CD8-positive, alpha-beta T cell (primary cell): ENCODE measurements at places on chromosomes 6 and 20. TPM values are rescaled to one million over a fixed set of nuclear protein-coding genes. Genes with fewer than 3 reads are reported as not detected.

SLC17A4 gene
- not detected for total RNA-seq

ID4 gene
- not detected for total RNA-seq

STAU1 gene
- total RNA-seq, result 74.6 TPM

FOXS1 gene
- not detected for total RNA-seq

MAP7 gene
- 0.24 TPM for total RNA-seq

SNX9 gene
- total RNA-seq, result 54.8 TPM

DNMT3B gene
- total RNA-seq, result 0.36 TPM

DXO gene
- 22.2 TPM for total RNA-seq

PDYN gene
- total RNA-seq, result not detected

TCF21 gene
- total RNA-seq, result not detected

APCDD1L gene
- total RNA-seq, result not detected

KIAA1755 gene
- total RNA-seq, result not detected

THBD gene
- total RNA-seq, result 0.16 TPM

BLTP3A gene
- 8.8 TPM for total RNA-seq

FNDC11 gene
- total RNA-seq, result 0.50 TPM

SPATS1 gene
- total RNA-seq, result not detected

SCUBE3 gene
- total RNA-seq, result not detected

SLC44A4 gene
- total RNA-seq, result not detected

PKIB gene
- total RNA-seq, result not detected

TRIM31 gene
- not detected for total RNA-seq

ULBP3 gene
- 1.8 TPM for total RNA-seq

BCAS1 gene
- not detected for total RNA-seq

MAS1 gene
- not detected for total RNA-seq

SLC2A10 gene
- total RNA-seq, result not detected

F13A1 gene
- total RNA-seq, result not detected

RSPH4A gene
- 1.2 TPM for total RNA-seq

SRMS gene
- not detected for total RNA-seq

PXT1 gene
- total RNA-seq, result 0.95 TPM

COL9A1 gene
- total RNA-seq, result not detected

HLA-DQB2 gene
- 0.67 TPM for total RNA-seq

ZNF831 gene
- total RNA-seq, result 16.3 TPM

CDH22 gene
- total RNA-seq, result not detected

TCP11 gene
- not detected for total RNA-seq

PRKN gene
- 3.4 TPM for total RNA-seq

SCRT2 gene
- not detected for total RNA-seq

TREML4 gene
- total RNA-seq, result not detected

HNF4A gene
- not detected for total RNA-seq

CST2 gene
- total RNA-seq, result not detected

OR2H2 gene
- not detected for total RNA-seq
